ENCODE measurements at places on chromosomes 7 and 10. TPM values are rescaled to one million over a fixed set of nuclear protein-coding genes. Genes with fewer than 3 reads are reported as not detected.

- DNase-seq = no peak
Measured at GRCh38 chr7:110170841-110171240, 920.1 kb upstream of the LRRN3 start.

GRCh38 chr7:95430864-95431263, 4.0 kb downstream of the PON2 start:
- DNase-seq = no peak

VWC2 gene
- total RNA-seq = not detected

KCNIP2 gene
- total RNA-seq = 0.81 TPM

HOGA1 gene
- total RNA-seq = 3.5 TPM

PDE6C gene
- total RNA-seq = not detected

GRCh38 chr7:27108390-27109127, 6.1 kb upstream of the HOXA2 start:
- DNase-seq = no peak

OR2A1 gene
- not detected for total RNA-seq

DNA sequence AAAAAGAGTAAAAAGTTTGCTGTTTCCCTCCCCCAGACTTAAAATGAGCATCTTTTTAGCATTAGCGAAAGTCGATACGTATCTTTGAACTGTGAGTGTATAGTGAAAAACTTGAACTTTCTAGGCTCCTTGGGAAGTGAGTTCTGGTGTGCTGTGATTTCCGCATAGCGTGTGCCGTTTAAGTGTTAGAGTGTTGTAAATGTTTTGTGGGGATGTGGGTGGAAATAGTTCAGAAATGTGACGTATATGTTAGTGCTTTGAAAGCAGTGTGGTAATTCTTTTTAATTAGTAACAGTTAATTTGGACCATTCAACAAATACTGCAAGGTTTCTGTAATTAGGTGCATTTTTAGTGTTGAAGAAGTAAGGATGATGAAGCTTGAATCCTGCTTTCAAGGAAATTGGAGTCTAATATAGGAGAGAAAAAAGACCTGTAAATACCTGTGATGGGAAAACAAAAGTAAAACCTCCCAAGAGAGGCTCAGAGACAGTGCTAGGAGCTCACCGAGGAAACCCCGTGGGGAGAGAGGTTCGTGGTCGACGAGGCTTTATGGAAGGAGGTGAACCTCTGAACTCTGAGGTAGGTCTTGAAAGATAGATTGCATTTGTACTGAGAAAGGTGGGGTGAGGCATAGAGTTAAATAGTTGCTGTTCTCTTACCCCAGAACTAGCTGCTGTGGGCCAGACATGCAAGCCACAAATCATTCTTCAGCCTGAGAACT, 40.8 kb downstream of the RBM33 start:
- no peak for DNase-seq

GRCh38 chr7:141701489-141702046, 398 bp downstream of the DENND11 start:
- DNase-seq = peak; percentile 55

DNA sequence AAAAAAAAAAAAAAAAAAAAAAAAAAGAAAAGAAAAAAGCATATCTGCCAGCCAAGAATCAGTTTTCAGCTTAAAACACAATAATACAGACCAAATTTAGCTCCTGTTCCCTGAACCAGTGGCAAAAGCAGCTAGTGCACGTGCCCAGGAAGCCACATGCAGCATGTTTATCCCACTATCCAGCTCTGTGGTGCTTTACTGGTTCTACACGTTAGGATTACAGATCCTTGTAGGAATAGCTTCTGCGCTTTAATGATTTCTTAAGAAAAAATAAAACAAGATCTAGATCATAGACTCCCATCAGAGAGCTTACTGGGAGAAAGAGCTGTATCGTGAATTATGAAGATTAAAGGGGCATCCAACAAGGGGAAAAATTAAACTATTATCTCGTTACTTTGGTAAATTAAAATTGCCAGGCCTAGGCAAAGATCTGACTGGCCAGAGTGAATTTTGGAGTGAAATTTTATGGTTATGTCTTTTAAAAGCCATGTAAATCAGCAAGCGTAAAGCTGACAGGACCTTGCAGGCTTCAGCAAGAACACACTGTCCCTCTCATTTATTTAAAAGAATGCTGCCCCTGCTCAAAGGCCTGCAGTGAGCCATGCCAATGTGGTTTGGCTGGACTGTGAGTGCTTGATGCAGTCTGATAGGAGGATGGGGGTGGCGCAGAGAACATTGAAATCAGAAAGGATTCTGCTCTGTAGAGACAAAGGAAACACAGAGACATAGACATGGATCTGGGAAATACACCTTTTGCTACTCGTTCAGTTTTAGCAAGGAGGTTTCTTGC, 177.3 kb upstream of the PHYHIPL start:
- DNase-seq = no peak

- no peak for DNase-seq
Measured at GRCh38 chr10:8088504-8088903, 34.0 kb downstream of the GATA3 start.

HPSE2 gene
- total RNA-seq = not detected

GRCh38 chr7:149362696-149363095, 98.2 kb downstream of the ZNF777 start:
- DNase-seq = no peak

DNA sequence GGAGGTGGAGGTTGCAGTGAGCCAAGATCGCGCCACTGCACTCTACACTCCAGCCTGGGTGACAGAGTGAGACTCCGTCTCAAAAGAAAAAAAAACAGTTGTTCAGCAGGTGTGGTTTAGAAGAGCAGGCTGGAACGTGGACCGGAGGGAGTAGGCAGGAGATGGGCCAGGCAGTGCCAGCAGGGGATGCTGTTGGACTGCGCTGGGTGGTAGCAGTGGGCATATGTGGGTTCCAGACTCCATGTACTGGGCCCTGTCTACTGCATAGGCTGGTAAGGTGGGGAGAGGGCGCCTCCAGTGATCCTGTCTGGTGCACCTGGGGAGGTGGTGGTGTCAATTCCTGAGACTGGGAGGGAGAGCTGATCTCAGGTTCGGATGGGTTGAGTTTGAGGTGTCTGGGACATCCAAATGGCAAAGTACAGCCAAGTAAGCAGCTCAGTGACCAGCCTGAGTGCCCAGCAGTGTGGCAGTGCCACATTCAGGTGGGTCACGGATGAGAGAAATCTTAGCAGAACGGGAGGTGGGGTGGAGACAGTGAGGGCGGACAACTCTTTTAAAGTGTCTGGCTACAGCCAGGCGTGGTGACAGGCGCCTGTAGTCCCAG, 25.9 kb downstream of the SFXN4 start:
- DNase-seq = peak; percentile 56

DNA sequence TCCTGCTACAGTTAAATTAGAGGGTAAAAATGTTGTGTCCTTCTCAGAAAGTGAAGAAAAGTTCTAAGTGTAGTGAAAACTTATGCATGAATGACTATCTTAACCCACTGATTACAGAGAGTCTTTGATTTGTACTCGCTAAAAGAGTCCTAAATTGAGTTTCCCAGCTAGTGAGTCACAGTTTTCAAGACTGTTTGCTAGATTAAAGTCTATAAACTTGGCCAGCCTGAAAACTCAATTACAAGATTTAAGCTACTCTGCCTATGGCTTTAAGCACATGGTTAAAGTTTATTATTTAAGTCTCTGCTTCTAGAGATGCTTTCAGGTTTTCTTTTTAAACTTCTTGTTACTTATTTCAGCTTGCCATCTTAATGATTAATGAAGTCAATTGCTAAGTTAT, 44.4 kb downstream of the MRPS24 start:
- no peak for DNase-seq

FAM24B gene
- 19.9 TPM for total RNA-seq

- no peak for DNase-seq
Measured at GRCh38 chr10:32437334-32437733, 8.6 kb upstream of the CCDC7 start.

GRCh38 chr7:75771224-75771623, 787 bp downstream of the CCL26 start:
- no peak for DNase-seq

DNA sequence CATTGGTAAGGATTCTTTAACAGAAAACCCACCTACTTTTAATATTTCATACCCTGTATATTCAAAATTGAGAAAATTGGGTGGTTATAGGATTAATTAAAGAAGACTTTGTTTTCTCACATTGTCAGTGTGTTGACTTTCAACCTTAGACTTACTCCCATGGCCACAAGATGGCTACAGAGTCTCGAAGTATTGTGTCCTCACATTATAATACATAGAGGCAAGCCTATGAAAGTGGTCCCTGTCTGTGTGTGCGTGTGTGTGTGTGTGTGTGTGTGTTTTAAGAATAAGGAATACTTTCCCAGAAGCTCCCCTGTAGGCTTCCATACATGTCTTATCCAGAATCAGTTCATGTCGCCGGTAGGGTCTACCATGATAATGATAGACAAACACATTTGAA, 180.0 kb downstream of the PHF14 start:
- DNase-seq = no peak

DNA sequence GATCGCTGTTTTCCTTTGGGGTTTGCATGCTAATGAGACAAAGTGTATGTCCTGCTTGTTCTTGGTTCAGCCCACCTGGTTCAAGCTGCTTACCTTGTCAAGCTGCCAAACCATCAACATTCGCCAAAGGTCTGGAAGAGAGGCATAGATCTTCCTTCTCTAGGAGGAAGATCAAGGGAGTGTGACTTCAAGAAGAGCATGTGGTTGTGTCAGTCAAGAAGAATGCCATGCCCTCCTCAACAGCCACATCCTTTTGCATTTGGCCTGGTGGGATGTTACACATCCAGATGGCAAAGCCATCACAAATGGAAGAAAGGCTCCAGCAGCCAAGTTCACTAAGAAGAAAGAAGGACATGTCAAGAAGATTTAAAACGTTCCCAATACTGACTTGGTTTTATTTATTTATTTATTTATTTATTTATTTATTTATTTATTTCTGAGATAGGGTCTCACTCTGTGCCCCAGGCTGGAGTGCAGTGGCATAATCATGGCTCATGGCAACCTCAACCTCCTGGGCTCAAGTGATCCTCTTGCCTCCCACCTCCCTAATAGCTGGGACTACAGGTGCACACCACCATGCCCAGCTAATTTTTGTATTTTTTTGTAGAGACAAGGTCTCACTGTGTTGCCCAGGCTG, 5.1 kb upstream of the PIP4K2A start:
- DNase-seq = peak; percentile 11

PRSS37 gene
- total RNA-seq = not detected

- peak; percentile 38 for DNase-seq
Measured at GRCh38 chr10:77251297-77252013, 386.2 kb downstream of the KCNMA1 start.

IDI2 gene
- total RNA-seq = not detected

DNA sequence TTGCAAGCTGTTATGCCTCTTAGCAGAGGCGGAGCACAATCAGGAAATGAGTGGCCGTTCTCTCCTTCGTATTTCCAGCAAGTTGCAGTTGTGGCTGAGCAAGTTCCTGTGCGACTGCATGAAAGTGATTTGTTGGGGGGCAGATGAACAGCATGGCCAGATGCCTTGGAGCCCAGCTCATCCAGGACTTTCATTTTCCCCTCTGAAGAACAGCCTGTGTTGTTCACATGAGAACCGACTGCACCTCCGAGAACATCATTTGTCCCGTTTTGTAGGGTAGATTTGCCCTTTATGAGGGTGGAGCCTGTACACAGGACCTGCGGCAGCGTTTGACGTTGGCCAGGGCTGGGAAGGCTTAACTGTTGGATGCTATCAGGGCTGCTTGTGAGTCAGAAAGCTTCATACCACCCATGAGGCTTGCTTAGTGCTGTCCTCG, 4.4 kb downstream of the BAG3 start:
- no peak for DNase-seq

DNA sequence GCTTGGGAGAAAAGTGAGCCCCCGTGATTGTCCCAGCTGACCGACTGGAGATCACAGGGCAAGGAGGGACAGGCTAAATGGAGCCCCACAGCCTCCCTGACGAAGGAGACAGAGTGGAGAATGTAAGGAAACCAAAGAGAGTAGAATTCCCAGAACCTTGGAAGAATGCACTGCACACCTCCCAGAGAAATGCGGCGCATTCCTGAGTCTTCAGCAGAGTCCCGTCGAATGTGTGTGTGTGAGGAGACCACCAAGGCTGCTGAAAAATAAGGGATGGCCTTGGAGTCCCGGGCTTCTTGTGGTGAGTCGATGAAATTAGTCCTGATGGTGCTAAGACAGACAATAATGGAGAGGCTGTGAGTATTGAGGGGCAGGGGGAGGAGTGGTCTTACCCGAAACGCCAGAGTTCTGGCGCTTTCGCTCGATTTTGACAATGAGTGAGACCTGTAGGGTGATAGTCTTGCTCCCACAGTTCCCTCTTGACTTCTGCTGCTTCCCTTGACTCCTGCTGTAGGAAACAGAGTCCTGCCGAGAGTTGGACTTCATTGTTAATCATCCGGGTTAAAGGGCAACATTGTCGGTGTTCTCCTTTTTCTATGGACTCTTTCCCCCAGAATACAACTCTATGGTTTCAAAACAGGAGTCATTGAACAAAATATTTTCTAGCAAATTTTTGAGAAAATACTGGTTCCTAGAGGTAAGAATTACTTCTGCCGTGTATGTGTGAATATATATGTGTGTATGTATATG, 103.2 kb downstream of the CNNM2 start:
- no peak for DNase-seq

DNA sequence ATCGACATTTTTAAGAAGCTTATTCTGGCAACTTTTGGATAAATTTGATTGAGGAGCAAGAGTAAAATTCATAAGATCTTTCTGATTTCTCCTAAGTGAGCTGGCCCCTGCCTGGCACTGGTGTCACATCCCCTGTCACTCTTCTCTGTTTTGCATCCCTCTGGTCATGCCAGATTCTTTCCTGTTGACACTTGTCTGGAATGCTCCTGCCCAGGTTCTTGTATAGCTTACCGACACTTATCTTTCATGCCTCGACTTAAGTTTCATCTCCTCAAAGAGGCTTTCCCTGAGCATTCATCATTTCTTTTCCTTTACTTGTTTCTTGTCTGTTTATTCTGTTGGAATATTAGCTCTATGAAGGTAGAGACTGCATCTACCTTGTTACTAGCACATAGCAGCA, 22.2 kb upstream of the AASS start:
- DNase-seq = no peak

SLC13A1 gene
- 0.03 TPM for total RNA-seq

DNA sequence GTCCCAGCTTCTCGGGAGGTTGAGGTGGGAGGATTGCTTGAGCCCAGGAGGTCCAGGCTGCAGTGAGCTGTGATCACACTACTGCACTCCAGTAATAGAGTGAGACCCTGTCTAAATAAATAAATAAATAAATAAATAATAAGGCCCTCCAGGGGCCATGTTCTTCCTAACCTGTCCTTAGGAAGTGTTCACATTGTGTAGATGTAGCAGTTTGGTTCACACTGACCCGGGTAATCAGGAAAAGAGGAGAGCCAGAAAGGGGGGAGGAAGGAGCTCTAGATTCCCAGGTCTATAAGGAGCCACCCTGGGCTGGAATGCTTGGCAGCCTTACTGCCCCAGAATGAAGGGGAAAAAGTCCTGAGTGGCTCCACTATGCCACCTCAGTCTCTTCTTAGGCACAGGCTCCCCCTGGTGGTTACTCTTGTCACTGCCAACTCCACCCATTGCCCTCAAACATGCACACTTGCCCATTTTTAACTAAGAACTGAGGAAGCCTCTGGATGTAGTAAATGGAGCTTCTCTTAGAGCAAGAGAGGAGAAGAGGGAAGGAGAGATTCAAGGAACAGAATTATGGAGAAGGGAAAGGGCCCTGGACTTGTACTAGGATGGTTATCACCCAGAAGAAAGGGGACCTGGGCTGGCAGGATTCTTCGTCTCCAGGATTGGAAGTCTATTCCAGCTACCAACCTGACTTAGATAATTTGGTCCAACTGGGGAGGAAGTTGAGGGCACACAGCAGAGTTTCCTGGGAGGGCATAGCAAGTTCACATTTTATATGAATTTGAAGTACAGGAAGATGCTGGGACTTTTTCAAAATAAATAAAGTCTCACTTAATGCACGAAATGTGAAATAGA, 7.8 kb downstream of the HPS6 start:
- DNase-seq = peak; percentile 97
